ENCODE measurements at places on chromosomes 7 and 10.

DNA sequence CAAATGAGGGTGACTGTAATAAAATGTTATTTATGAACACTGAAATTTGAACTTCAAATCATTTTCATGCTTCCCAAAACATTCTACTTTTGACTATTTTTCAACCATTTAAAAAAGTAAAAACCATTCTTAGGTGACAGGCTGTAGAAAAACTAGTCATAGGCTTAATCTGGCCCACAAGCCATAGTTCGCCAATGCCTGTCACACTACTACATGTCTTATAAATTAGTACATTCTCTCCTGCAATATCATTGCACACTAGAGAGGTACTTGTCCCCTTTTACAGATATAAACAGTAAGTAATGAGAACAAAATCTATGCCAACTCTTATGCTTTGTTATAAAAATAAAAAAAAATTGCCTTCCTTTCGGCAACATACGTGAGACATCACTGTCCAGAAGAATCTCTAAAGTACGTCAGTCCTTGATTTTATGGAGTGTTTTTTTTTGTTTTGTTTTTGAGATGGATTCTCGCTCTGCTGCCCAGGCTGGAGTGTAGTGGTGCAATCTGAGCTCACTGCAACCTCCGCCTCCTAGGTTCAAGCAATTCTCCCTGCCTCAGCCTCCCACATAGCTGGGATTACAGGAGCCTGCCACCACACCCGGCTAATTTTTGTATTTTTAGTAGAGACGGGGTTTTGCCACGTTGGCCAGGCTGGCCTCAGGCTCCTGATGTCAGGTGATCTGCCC lies 23.2 kb downstream of the UPF2 start:
- DNase-seq = no peak

- no peak for DNase-seq
Observed at GRCh38 chr10:17046989-17047388, 82.6 kb downstream of the CUBN start.

DNA sequence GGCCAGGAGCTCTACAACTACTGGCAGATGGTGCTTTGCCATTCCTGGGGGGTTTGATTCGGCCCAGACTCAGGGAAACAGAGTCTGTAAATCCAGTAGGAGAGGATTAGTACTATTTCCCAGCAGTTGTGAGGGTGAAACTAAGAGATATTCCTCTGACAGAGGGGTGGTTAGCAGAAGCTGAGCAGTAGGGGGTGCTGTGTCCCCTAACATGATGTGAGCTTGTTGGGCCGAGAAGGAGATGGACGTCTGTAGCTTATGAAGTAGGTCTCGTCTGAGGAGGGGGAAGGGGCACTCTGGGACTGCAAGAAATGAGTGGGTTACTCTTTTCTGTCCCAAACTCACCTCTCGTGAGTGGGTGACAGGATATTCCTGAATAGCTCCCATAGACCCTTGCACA lies 179.2 kb upstream of the MBL2 start:
- DNase-seq = no peak

DNA sequence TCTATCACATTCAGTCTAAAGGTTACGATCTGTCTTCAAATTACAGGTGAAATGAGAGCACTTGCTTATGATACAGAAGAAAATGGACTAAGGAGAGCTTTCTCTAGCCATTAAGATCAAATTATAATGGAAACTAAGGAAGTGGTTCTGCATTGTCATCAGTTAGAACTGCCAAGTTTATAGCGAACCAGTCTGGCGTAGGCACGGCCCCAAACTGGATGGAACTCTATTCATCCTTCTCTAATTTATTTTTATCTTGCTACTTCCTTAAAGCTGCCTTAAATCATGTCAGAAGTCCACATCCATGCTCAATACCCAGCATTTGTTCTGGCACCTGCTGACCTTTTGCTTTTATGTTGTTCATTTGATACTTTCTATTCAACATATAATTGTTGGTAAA lies 63.7 kb upstream of the APBB1IP start:
- no peak for DNase-seq

DNA sequence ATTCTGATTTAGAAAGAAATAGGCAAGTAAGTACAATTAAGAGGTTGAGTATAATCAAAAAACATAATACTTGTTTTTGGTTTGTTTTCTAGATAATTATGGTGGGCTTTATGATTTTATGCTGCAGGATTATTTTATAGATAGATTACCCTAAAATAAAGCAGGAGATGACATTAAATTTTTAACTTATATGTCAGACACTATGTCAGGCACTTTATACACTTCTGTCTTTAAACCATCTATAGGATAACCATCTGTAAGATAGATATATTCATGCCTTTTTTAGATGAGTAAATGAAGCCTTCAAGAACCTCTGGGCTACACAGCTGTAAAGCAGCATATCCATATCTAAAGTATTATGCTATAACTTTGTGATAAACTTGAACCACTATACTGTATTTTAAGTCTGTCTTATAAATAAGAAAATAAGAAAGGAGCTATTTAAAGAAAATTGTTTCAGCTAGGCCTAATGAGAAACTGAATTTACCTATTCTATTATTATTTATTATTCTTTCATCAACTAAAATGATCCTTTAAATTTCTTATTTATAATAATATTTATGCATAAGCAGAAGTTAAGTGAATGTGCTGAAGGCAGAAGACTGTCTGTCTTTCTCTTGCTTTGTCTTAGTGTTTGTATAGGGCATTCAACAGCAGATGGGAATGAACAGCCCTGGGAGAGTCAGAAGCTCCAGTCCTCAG lies 94.0 kb downstream of the CPED1 start:
- no peak for DNase-seq

- DNase-seq = no peak
Observed at GRCh38 chr7:115932880-115933279, 97.7 kb downstream of the TFEC start.

- no peak for DNase-seq
Observed at GRCh38 chr7:1887251-1887650, 217.2 kb downstream of the ELFN1 start.

- DNase-seq = peak; percentile 4
Observed at GRCh38 chr10:59098387-59098786, 78.1 kb upstream of the PHYHIPL start.
